ENCODE measurements at places on chromosomes 7 and 10.

- no peaks in the 10 kb centered on the region for H3K36me3 ChIP-seq
- no peaks in the 10 kb centered on the region for H3K27me3 ChIP-seq
- no peak overlapping the region for H3K27ac ChIP-seq
These were observed 80.3 kb downstream of the LRRC17 start for GRCh38 chr7:102992938-102993717.

DNA sequence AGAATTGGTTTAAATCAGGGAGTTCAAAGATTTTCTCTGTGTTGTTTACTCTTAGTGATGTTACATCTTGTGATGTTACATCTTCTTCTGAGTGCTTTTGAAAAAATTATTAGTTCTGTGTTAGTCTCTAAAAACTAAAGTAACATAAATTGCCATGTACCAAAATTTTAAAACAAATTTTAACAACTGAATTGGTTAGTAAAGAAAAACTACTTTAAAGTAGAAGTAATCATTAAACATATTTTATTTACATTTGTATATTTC is 5.2 kb upstream of the IGF2BP3 start:
- DNase-seq: no peak
- no peaks in the 10 kb centered on the region for H3K36me3 ChIP-seq
- H3K4me3 ChIP-seq: no peak overlapping the region

DNA sequence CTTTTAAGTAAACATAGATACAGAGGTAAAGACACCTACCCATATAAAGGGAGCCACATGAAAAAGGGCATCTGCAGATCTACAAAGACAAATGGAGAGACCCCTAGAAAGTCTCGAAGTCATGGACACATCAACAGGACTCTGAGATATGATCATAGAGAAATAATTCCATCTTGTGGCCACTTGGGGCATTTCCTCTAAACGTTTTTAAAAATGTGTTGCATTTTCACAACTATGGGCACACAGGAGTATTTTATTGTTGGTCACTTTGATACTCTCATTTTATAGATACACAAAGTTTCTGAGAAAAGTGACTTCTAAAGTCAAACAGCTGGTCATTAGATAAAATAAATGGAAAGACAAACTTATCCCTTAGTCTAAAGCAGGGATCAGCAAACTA is 87.1 kb downstream of the CRTAC1 start:
- H3K27ac ChIP-seq: no peak overlapping the region
- no peaks in the 10 kb centered on the region for H3K27me3 ChIP-seq
- no peaks in the 10 kb centered on the region for H3K4me1 ChIP-seq
- no peak for DNase-seq
- H3K36me3 ChIP-seq: no peaks in the 10 kb centered on the region

DNA sequence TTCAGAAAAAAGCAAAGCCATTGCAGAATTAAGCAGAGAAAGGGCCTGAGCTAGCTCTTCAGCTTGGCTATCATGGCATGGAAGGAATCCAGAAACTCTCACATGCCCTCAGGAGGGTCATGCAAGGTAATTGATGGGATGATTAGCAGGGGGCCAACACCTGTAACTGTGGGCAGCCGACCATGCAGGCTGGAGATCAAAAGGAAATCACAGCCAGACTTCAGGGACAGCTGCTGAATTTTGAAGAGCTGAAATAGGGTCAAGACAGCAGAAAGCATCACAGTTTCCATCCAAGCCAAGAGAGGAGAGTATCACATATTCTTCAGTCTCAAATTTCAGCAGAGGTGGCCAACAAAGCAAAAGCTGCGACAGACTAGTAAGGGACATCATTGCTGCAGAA is 239.6 kb upstream of the STEAP1 start:
- H3K27ac ChIP-seq: no peak overlapping the region
- no peaks in the 10 kb centered on the region for H3K27me3 ChIP-seq
- no peak for DNase-seq
- H3K4me1 ChIP-seq: no peaks in the 10 kb centered on the region
- H3K36me3 ChIP-seq: no peaks in the 10 kb centered on the region

DNA sequence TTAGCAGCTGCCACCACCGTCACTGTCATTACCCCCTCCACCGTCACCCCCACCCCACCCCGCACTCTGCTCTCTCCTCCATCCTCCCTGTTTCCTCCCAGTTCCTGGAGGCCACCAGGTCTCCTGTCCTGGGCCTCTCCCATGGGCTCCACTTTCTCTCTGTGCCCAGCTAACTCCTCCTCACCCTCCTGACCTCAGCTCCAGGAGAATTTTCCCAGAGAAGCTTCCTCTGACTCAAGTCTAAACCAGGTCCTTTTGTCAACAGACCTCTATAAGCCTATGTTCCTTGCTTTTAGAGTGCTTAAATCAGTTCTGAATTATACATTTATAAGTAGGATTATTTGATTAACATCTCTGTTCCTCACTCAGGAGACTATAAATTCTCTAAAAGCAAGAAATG is 150.0 kb downstream of the ARHGAP12 start:
- no peak overlapping the region for H3K4me3 ChIP-seq
- peaks cover 27% of the 10 kb centered on the region for H3K4me1 ChIP-seq
- no peaks in the 10 kb centered on the region for H3K36me3 ChIP-seq
- H3K27ac ChIP-seq: no peak overlapping the region
- DNase-seq: no peak

DNA sequence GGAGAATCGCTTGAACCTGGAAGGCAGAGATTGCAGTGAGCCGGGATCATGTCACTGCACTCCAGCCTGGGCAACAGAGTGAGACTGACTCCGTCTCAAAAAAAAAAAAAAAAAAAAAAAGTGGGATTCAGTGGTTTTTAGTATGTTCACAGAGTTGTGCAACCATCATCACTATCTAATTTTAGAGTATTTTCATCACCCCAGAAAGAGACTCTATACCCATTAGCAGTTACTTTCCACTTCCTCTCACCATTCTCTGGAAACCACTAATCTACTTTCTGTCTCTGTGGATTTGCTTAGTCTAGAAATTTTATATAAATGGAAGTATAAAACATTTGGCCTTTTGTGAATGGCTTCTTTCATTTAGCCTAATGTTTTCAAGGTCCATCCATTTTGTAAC is 113.4 kb downstream of the ST7 start:
- H3K27ac ChIP-seq: no peak overlapping the region
- H3K27me3 ChIP-seq: no peaks in the 10 kb centered on the region
- H3K4me1 ChIP-seq: peaks cover 7% of the 10 kb centered on the region
- H3K36me3 ChIP-seq: no peaks in the 10 kb centered on the region
- no peak for DNase-seq
- H3K4me3 ChIP-seq: no peak overlapping the region

GRCh38 chr10:74898201-74898976 is 72.0 kb downstream of the KAT6B start:
- H3K27me3 ChIP-seq: no peaks in the 10 kb centered on the region
- no peak overlapping the region for H3K27ac ChIP-seq
- H3K4me1 ChIP-seq: peaks cover 9% of the 10 kb centered on the region
- no peak for DNase-seq
- no peak overlapping the region for H3K4me3 ChIP-seq

GRCh38 chr7:17963281-17963680 is 23.0 kb upstream of the SNX13 start:
- no peak for DNase-seq
- peaks cover 9% of the 10 kb centered on the region for H3K4me1 ChIP-seq
- H3K36me3 ChIP-seq: no peaks in the 10 kb centered on the region
- no peak overlapping the region for H3K27ac ChIP-seq

GRCh38 chr7:2049782-2050510 is 182.8 kb downstream of the MAD1L1 start:
- DNase-seq: no peak
- no peak overlapping the region for H3K27ac ChIP-seq
- H3K27me3 ChIP-seq: no peaks in the 10 kb centered on the region
- H3K4me3 ChIP-seq: no peak overlapping the region

- DNase-seq: no peak
- no peaks in the 10 kb centered on the region for H3K36me3 ChIP-seq
- H3K4me3 ChIP-seq: no peak overlapping the region
- no peaks in the 10 kb centered on the region for H3K27me3 ChIP-seq
- H3K27ac ChIP-seq: no peak overlapping the region
These were observed 99.1 kb downstream of the ZNF680 start for GRCh38 chr7:64463636-64464375.

DNA sequence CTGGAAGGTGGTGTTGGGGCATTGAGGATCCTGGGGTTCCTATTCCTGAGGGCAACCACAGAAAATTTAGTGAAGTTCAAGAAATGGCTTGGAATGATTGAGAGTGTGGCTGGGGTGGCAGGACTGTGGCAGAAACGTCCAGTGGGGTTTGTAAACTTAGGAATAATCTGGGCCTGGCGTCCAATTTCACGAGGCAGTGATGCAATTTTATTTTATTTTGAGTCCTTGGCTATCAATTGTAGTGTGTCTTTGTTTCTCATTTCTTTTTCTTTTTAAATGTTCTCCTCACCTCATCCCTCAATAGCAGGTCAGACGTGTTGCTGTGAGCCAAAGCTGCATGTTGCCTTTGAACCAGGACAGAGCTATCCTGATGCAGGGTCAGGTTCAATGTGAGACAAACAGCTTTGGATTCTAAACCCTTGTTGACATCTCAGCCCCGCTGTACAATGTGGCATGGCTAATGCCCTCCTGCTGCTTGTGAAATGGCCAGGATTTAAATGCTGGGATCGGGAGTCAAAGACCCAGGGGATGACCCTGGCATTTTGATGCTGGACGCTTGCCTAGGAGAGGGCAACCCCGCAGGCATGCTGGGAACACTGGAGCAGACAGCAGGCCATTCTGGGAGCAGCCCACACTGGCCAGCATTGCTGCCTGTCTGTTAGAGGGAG is 64.8 kb downstream of the RBM20 start:
- no peak overlapping the region for H3K4me3 ChIP-seq
- H3K4me1 ChIP-seq: peaks cover 37% of the 10 kb centered on the region
- no peaks in the 10 kb centered on the region for H3K27me3 ChIP-seq
- H3K27ac ChIP-seq: no peak overlapping the region
- no peaks in the 10 kb centered on the region for H3K36me3 ChIP-seq

- no peak overlapping the region for H3K4me3 ChIP-seq
- no peaks in the 10 kb centered on the region for H3K4me1 ChIP-seq
- no peak for DNase-seq
- H3K27ac ChIP-seq: no peak overlapping the region
- no peaks in the 10 kb centered on the region for H3K36me3 ChIP-seq
These were observed 67.8 kb downstream of the ELMO1 start for GRCh38 chr7:37380831-37381230.

DNA sequence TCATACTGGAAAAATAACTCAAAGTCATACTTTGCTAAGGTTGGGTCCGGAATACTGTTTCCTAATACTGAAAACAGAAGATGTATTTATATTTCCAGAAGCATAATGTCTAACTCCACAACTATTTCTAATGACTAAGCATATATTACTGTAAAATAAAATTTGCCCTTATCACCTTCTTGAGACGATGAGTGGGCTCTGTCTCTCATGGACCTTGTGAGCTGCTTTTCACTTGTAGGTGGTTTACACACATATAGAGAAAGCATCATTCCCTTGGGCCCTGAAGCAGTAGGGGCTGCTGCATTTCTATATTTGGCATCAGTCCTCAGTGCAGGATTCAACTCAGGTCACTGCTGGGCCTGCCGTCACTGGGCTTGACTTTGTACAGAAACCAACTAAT is 10.7 kb upstream of the FAM13C start:
- no peak for DNase-seq
- no peak overlapping the region for H3K4me3 ChIP-seq
- H3K36me3 ChIP-seq: no peaks in the 10 kb centered on the region
- no peaks in the 10 kb centered on the region for H3K4me1 ChIP-seq
- H3K27me3 ChIP-seq: no peaks in the 10 kb centered on the region

DNA sequence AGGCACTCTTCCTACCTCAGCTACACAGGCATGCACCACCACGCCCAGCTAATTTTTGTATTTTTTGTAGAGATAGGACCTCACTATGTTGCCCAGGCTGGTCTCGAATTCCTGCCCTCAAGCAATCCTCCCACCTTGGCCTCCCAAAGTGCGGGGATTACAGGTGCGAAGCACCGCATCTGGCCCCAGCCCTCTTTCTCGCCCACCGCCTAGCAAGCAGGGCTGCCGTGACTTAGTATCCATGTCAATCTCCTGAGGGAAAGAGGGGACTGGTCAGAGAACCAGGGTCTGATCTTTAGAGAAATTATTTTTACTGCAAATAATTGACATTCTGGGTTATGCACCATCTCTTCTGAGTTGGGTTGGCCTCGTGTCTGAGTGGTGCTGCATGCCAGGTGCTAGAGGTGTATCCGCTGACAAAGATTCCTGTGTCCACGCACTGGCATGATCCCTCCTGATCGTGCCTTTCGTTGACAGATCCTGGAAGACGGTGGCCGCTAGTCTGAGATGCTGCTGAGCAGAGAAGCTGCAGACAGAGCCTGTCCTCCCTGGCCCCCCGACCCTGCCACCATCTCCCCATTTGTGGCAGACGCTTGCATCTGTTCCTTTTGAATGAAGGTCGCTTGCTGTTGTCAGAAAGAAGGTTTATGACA is 22.7 kb downstream of the WIPI2 start:
- no peak overlapping the region for H3K4me3 ChIP-seq
- H3K27me3 ChIP-seq: no peaks in the 10 kb centered on the region
- H3K4me1 ChIP-seq: no peaks in the 10 kb centered on the region
- H3K36me3 ChIP-seq: peaks cover 55% of the 10 kb centered on the region

DNA sequence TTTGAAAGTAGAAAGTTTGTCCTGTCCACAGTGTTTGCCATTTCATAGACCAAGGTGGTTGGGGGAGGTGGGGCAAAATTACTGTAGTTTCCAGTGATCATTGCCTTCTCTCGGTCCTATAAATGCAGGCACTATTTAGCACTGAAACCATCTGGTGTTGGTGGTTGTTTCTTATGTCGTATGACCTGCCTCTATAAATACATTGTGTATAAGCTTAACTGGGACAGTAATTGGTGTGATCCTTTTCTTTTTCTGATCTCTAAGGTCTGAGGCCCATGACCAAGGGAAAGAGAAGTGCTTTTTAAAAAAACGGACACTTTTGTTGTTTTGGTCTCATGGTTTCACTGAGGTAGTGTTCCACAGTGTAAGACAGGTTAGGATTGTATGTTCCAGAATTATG is 63.1 kb downstream of the AUTS2 start:
- DNase-seq: no peak
- H3K27ac ChIP-seq: no peak overlapping the region
- no peaks in the 10 kb centered on the region for H3K4me1 ChIP-seq
- H3K4me3 ChIP-seq: no peak overlapping the region
- no peaks in the 10 kb centered on the region for H3K36me3 ChIP-seq
- no peaks in the 10 kb centered on the region for H3K27me3 ChIP-seq

DNA sequence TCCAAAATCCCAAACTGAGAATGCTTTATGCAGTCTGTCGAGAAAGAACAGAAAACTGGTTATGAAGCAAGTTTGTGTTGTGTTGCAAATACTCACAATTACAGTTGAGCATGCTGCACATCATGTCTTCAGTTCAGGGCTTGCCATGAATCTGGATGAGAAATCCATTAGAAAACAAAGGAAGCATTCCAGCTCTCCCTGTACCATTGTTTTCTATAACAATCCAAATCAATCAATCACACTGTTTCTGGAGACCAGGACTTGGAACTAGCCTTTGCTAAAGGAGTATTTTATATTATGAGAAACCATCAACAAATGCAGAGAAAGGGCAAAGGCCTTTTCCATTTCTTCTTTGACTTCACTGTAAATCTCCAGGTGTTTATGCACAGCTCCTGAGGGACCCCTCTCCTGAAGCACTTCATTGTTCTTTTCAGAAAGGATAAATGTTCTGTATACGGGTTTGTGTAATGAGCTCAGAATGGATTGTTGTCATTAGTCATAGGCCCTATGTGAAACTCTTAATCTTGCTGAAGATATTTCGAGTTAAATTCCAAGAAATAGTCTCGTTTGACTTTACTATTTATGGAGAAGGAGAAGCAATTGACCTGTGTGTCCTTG is 364.7 kb upstream of the POM121L12 start:
- no peak overlapping the region for H3K27ac ChIP-seq
- DNase-seq: no peak
- no peaks in the 10 kb centered on the region for H3K4me1 ChIP-seq
- no peaks in the 10 kb centered on the region for H3K27me3 ChIP-seq
- no peaks in the 10 kb centered on the region for H3K36me3 ChIP-seq
- no peak overlapping the region for H3K4me3 ChIP-seq
